ENCODE measurements at places on chromosomes 6 and 20.

- DNase-seq: no peak
These were observed 746 bp downstream of the BACH2 start for GRCh38 chr6:90295854-90296340.

DNA sequence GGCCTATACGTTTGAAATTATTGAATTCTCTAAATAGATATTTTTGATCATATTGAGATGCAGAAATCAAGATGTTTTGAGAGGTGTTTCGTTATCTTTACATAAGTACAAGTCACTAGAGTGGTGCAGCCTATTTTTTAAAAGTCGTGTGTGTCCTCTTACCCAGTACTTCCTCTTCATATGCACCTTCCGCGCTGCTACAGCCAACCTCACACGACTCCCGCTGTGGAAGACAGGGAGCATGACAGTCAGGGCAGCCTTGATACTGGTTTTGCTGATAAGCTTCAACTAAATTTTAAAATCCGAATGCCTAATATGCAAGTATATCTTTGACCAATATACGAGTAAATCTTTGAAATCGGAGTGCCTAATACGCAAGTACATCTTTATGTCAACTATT lies 16.3 kb downstream of the ROS1 start:
- DNase-seq: no peak

GRCh38 chr6:111478064-111478476 lies 4.9 kb downstream of the REV3L start:
- peak; percentile 48 for DNase-seq

DNA sequence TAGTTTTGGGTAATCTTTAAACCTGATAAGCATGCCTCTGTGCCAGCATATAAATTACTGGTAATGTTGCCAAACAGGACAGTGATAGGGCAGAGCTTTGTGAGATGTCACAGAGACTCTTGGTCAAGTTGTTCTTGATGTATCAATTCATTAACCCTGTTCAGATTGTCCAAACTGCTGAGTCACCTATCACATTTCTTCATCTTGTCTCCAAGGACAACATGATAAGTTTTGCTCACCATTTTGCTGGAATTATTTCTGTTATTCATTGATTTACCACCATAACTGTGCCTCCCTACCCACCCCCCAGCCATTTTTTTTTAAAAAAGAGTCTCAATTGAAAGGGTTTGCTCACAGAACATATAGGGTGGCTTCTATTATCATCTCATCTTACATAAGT lies 19.5 kb upstream of the GMNN start:
- no peak for DNase-seq

- no peak for DNase-seq
These were observed 8.2 kb downstream of the ATRN start for GRCh38 chr20:3479025-3479424.

DNA sequence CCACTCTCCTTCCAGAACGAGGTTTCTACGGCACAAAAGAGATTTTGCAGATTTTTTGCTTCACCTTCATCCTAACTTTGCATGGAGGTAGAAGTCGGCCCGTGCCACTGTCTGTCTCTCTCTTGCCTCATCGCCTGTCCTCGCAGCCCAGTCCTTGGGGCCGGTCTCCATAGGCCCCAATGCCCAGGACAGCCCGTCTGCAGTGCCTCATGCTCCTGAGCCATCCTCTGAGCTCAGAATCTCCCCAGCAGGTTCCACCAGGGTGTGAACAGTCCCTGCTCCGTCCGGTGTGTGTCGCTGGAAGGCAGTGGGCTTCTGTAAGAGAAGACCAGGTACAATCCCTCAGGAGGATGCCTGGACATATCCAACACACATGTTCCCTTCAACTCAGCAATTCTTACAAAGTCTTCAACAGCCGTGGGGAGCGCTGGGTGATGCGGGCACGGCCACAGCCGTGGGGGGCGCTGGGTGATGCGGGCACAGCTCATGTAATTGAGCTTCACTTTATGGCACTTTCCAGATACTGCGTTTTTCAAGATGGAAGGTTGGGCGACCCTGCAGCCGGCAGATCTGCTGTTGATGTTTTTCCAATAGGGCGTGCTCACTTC lies 231.9 kb downstream of the DLL1 start:
- no peak for DNase-seq

- no peak for DNase-seq
These were observed 117.8 kb upstream of the F13A1 start for GRCh38 chr6:6438286-6438685.

- DNase-seq: peak; percentile 85
These were observed 381 bp upstream of the PEX7 start for GRCh38 chr6:136822046-136822375.

DNA sequence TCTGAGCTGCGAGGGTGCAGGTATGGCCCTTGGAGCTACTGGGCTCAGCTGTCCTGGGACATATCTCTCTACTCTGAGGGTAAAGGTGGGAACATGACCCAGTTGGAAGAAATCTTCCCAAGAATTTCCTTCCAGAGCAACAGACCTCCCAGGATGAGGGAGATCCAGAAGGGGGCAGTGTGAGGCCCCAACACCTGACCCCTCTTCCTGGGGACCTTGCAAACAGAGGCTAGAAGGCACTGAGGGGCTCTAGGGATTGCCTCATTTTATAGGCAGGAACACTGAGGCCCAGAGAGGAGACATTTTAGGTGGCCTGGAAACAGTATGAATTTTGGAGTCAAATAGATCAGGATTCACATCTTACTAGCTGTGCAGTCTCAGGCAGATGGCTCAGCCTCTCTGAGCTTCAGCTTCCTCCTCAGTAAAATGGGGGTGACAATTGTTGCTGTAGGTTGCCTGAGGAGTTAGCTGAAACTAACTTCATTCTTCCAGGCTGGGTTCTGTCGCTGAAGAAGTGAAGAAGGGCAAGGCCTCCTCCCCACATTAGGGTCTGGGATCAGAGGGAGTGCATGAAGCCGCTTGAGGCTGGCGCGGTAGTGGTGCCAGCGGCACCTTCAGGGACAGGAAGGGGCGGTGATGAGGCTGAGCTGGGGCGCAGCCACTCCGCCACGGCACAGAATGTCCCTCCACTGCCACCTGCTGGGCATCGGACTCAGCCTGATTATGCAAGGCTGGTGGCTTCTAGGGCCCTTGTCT lies 11.4 kb downstream of the KCNK17 start:
- peak; percentile 82 for DNase-seq

Measured in AML-193 (cell line).